ENCODE measurements at places on chromosomes 2 and 18.

DNA sequence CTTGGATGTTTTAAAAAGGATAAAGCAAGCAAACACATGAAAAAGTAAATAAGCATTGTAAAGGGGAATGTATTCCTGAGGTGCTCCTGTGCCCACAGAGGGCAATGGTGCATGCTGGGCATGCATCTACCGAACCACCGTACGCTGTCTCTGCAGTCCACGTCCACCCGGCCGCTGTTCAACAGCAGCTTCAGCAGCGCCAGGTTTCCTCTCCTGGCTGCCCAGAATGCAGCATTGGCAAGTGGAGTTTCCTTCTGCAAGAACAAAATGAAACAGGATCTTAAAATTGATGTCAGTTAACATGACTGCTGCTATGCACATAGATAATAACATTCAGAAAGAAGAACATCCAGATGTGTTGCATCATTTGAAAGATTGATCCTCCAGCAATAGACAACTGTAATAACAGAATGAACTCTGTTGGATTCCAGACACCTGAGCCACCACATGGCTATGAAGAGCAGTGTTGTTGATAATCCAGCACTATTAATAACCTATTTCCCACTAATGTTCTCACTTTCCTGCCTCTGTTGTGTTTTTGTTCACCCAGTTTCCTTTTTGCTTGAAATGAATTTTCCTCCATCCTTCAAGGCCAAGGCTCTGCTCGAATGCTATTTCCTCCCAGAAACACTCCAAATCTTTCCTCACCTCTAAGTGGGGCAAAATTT lies 13.6 kb downstream of the ANKRD29 start:
- DNase-seq = no peak

- DNase-seq = no peak
Observed at GRCh38 chr2:173354073-173354581, 545 bp upstream of the CDCA7 start.

- no peak for DNase-seq
Observed at GRCh38 chr18:8787794-8788193, 82.4 kb downstream of the MTCL1 start.

- no peak for DNase-seq
Observed at GRCh38 chr2:226131299-226131784, 668.3 kb downstream of the IRS1 start.

GRCh38 chr2:96551605-96552314 lies 15.2 kb downstream of the ARID5A start:
- DNase-seq = no peak

- no peak for DNase-seq
Observed at GRCh38 chr2:65687614-65688013, 255.2 kb upstream of the SPRED2 start.

- no peak for DNase-seq
Observed at GRCh38 chr2:105563000-105563719, 164.3 kb upstream of the FHL2 start.

DNA sequence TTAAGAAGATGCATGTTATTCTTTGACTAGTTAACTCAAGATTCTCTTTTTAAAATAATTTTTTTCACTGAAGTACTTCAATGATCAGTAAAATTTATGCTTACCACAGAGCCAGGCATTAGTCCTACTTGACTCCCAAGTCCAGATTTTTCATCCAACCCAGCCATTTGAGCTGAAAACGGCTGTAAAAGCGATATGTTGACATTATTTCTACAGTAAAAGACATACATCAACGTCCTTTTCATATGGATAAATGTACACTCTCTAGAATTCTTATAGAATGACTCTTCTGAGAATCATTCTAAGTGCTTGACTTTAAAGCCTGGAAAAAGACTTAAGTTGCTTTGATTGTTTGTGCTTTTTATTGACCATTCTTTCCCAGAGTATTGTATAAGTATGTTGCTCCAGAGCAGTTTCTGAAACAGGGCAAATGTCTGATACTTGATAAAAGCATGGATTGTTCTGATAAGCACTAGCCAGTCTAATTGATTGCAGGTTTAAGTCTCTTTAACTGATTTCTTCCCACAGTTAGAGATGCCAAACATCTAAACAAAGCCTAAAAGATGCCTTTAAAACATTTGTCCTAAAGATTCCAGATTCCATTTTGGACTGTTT lies 90.9 kb downstream of the COL5A2 start:
- DNase-seq = no peak

DNA sequence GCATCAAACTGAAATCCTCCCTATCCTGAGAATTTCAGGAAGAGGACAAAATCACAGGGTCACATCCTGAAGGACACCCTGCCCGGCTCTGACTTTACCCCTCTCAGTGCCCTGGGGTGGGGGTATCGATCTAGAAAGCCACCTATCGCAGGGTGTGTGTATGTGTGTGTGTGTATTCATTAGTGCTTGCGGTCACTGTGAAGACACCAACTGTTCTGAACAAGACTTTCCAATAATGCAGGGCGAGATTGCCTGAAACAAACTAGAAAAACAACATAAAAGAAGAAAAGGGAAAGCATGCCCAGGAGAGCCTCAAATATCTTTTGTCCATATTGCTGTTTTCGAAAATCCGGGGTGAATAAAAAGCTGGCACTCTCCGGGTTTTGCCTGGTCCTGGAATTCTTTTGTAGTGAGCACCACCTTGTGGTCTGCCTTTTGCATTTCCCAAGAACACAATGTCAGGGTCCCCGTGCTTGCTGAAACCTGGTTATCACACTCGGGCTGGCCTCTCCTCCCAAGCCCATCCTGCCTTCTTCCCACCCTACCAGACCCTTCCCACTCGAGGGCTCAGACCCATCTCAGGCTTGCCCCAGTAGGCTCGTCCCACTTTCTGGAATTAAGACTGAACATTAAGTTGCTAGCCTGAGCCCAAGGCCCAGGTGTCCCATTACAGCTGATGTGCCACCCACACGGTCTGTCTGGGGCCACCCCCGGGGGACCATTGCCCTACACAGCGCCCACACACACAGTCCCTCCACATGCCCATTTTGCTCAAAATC lies 25.0 kb upstream of the COPS8 start:
- DNase-seq = no peak

DNA sequence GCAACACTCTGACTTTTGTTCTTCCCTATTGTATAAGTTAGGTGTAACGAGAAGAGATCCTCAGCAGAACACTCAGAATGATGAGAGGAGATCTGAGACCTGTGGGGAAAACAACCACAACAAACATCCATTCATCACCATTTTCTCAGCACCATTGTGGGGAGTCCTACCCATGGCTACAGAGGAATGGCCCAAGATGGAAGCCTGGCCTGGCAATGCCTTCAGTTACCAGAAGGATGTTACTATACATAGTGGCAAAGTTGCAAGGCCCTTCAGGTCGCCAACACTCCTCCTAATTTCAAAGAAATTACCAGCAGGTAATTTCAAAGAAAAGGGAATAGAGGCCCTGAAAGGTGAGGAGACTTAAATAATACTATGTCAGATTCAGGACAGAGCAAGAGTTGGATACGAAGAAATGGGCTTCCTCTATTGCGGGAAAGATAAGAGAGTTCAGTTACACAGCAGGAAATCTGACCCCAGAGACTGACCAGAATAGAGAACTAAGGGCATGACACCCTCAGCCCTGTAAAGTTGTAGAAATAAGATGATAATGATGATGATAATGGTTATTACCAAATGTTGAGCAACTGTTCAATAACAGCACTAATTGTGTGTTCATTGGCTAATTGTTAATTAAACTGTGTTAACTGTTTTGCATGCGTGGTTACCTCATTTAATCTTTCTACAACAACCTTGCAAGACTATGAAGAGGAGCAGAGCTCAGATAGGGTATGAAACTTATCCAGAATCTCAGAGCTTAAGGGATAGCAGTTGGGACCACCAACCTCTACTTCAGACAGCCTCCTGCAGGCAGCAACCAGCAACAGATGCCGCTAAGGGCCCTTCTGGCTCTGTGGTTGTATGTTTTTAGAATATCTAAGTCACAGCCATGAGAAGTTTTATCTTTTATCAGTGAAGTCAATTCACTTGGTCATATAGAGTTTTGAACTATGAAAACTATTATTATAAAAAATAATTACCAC lies 37.5 kb downstream of the DHRS9 start:
- DNase-seq = no peak

GRCh38 chr2:17643031-17643615 lies 102.6 kb downstream of the VSNL1 start:
- DNase-seq = peak; percentile 5

DNA sequence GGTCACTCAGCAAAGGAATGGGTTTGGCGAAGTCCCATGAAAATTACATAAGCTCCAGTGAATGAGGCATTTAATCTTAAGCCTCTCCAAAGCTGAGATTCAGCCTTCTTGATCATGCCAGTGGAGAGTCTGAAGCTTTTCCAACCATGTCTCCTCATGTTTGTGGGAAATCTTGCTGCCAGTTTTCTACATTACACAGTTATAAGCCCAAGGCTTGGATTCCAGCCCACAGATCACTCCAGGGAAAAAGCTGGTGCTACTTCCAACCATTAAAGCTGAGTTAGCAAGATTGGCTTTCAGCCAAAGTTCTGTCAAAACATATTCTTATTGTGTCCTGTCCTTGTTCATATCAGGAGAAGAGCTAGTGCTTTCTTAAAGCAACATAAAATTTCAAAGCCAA lies 293.8 kb downstream of the LRRTM4 start:
- DNase-seq = no peak

Data from GOT3 (cell line).